ENCODE measurements at places on chromosomes 3 and 15.

- no peak for DNase-seq
These were observed 51.8 kb downstream of the MITF start for GRCh38 chr3:69791106-69791505.

GRCh38 chr3:46574243-46574646 lies 8.1 kb upstream of the LRRC2 start:
- peak; percentile 52 for DNase-seq

GRCh38 chr3:29346828-29347227 lies 66.0 kb downstream of the RBMS3 start:
- DNase-seq, result no peak

GRCh38 chr3:34394978-34395748 lies 596.7 kb downstream of the PDCD6IP start:
- peak; percentile 6 for DNase-seq

DNA sequence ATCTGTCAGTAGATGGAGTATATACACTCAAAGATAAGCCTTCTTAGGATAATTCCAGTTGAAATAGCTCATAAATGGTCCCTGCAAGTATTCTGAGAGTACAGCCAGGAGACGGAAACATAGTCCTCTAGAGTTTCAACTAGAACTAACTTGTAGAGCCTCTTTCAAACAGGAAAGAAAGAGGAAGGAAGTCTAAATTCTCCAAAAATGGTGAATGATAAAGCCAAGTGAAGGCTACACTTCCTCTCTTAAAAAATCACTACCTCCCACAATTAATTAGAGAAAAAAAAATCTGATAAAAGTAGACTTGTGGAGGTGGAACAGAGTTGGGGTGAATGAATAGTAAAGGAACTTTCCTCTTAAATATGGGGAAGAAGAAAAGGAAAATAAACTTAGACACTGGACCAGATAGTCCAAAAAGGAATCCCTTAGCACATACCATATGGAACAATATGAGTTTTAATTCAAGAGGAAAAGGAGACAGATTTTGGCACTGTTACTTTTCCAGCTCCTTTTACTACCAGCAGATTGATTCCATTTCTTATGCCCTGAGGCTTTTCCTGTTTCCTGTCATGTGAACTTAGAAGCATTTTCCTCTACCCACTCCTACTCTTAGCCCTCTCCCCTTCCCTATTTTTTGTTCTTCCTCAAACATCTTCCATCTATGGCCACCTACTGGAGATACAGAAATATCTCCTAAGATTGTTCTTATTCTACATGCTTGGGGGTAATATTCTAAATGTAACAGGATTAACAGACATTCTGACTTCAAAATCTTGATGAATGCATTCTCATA lies 207.6 kb downstream of the CHST2 start:
- no peak for DNase-seq

- no peak for DNase-seq
These were observed 91.0 kb downstream of the LRTM1 start for GRCh38 chr3:54836871-54837270.

- no peak for DNase-seq
These were observed 157.6 kb downstream of the ATP10A start for GRCh38 chr15:25705433-25706115.

DNA sequence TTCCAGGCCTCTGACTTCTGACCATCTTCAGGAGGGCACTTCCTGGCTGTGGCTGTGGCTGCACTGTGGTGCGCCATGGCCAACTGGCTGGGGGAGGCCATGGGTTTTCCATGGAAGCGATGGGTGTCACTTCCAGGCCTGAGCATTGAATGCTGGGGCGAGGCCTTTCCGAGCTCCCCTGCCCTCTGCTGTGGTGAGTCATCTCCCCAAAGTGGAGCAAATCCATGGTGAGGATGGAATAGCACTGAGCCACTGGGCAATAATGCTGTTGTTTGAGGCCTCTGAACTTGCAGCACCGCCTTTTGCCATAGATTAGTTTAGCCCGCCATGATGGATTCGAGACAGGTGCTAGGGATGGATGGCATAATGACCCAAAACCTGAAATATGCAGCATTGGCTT lies 155.5 kb downstream of the GABRG3 start:
- DNase-seq, result no peak

DNA sequence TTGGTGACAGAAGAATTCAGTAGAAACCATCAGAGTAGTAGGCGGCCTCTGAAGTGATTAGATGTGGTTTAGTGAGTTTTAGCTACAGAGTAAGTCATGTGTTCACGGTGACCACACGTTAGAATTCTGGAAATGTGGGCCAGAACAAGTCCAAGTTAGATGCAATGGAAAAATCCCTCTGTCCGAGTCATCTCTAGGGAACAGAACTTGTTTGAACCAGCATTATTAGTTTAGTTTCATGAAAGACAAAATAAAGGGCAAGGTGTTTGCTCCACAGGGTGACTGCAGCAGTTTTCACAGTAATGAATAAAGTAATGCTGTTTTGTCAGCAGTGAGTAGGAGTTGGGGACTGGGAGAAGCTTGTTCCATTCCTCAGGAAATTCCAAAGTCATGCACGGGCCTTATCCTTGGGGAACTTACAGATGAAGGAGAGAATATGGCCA lies 100.2 kb downstream of the CGNL1 start:
- DNase-seq, result no peak

- no peak for DNase-seq
These were observed 11.2 kb downstream of the APBA2 start for GRCh38 chr15:28896951-28897350.

DNA sequence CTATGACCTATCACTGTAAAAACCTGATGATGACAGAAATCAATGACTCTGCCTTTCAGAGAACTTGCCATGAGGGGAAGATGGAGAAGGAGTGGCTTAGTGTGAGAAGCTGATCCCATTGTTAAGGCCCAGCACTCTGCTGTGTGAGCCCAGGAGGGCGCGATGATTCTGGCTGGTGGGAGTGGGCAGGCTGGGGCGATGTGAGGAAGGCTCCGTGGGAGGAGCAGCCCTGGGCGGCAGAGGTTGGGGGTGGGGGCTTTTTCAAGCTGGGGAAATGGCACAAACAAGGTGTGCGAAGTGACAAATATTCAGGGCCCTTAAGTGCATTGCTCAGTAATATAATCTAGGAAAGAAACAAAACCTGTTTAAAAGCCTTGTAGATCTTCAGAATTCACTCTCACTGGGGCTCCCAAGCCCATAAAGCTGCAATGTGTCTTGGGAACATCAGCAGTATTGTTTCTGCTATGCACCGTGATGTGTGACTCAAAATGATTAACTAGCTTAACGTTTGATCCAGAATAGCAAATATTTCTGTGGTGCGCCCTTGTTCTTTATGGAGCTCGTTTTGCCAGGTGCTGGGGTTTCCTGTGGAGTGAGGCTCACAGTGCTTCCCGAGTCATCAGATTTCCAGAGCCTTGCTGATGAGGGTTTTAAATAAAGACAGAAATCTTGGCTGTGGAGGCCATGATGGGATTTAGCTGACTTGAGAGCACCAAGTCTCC lies 141.0 kb downstream of the CHDH start:
- DNase-seq, result no peak

DNA sequence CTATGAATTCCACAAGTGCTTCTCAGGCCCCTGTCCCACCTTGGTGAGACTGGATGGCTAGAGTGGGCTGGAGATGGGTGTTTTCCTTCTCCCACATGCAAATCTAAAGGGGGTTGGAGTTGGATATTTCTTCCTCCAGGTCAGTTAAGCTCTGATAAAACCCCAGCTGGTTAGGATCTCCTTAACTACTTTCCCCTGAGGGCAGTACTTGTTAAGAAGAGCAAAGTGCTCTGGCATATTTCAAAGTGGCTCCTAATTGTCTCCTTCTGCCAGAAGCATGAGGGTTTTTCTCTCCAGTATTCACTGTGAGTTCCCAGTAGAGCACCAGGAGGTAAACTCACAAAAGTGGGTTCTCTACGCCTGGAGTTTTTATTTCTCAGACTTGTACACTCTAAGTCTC lies 31.4 kb downstream of the COL6A6 start:
- DNase-seq, result no peak

DNA sequence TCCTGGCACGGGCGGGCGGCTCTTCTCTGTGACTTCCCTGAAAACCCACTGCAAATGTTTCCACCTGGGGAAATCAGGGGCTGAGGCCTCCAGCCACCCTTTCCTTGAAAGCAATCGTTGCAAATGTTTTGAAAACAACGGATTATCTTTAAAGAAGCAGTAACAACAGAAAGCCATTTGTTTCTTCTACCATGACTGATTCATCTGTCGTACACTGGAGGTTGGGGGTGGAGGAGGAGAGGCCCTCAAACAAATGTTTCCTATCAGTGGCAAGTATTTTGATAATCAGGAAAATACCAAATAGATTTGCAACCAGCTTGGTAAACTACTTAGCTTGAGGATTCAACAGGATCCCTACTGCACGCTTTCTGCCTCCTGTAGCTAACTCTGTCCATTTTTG lies 114.9 kb downstream of the PDZRN3 start:
- DNase-seq, result no peak

DNA sequence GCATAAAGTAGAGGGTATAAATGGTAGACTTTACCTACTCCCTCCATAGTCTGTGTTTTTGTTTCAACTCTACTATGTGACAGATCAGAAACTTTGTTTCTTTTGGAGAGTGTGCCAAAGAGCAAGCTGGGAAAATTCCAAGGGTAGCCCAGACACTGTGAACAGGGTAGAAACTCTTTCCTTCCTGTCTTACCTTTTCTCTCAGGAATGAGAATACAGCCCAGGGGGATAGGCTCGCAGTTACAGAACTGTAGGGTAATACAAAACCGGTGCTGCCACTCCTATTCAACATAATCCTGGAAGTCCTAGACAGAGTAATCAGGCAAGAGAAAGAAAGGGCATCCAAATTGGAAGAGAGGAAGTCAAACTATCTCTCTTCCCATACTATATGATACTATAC lies 256.3 kb downstream of the CPNE4 start:
- DNase-seq, result no peak

DNA sequence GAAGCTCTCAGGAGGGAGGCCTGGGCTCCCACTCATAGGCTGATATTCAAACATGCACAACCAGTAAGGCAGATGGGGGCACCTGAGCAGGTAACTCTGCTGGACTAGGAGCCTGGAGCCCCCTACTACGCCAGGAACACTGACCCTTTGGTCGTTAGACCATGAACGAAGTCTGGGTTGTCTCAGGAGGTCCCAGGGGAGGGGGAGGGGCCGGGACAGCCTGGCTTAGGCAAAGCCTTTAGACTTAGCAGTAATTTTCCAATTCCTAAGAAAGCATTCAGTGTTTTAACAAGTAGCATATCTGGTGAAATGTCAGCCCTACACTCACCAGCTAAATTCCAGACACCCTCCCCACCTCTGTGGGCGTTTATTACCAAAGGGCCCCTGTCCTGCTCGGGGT lies 67.4 kb upstream of the ST8SIA2 start:
- DNase-seq, result no peak

DNA sequence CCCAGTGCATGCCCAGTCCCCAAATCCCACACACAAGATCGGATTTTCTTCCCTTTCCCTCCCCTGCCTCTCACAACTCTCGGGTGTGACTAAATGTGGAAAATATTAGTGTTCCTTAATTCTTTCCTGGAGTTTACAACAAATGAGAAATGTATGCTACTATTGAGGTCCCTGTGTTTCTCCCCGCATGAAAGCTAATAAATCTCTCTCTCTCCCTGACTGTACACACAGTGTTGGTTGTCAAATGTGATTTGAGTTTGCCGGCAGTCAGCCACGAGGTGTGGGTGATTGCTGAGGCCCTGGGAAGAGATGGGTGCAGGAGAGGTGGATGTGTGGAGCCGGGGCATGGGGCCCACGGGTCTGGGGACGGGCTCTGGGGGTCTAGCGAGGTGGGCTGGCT lies 161.4 kb upstream of the IQSEC1 start:
- no peak for DNase-seq

DNA sequence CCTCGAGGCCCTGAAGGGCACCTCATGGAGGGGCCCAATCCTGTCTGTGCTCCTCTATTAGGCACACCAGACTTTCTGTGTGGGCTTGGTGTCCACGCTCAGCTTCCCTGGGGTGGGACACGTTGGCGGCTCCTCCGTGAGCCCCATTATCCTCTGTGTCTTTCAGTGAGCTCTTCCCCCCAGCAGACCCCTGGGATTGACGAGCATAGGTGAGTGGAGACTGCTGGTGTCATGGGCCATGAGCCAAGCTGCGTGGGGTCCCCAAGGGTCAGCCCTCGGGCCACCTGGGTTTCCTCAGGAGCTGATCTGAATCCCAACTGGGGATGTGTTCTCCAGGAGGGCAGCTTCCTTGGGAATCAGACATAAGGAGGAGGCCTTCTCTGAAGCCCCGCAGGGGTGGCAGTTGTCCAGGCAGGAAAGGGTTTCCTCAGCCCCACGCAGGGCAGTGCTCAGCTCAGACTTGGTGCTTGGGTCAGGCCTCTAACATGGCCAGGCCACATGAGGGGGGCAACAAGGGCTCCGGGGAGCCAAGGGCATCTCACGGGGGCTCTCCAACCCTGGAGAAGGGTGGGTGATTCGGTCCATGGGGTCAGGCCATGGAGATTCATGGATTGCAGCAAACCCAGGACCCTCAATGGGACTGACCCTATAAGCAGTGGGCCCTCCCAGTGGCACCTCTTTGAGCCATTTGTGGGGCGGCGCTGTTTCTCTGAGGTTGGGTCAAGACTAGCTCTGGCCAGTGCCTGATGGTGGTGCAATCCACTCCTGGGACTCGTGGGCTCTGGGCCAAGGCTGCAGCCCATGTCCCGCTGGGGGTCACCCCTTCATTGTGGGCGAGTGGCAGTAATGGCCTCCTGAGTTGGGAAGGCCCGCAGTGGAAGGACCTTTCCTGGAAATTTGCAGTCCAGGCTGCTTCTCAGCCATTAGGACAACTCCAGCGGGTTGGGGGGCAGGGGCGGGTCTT lies 222.5 kb downstream of the SNRPN start:
- no peak for DNase-seq

- no peak for DNase-seq
These were observed 265.8 kb downstream of the TAFA4 start for GRCh38 chr3:68666429-68667136.

- DNase-seq, result no peak
These were observed 16.3 kb upstream of the ERC2 start for GRCh38 chr3:56484525-56485032.

DNA sequence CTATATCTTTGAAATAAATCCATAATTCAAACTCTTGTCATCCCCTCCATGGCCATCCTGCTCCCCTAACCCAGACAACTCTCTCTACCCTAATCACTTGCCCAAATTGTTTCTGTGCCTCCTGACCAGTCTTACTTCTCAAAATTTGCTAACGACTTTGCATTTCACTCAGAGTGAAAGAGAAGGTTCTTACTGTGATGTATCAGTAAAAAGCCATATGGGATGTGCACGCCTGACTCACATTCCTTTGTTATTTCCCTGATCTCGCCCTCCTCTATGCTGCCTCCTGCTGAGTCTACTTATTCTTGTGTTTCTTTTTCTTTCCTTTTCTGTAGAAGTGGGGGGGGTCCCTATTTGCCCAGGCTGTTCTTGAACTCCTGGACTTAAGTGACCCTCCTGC lies 487.2 kb upstream of the FRG2C start:
- DNase-seq, result no peak

GRCh38 chr3:185120126-185120525 lies 32.7 kb downstream of the C3orf70 start:
- no peak for DNase-seq
